ENCODE measurements at places on chromosomes 16 and 17. TPM values are rescaled to one million over a fixed set of nuclear protein-coding genes. Genes with fewer than 3 reads are reported as not detected.

The NLGN2 gene
- total RNA-seq, result 8.5 TPM

The ENPP7 gene
- not detected for total RNA-seq

The MT1F gene
- 0.95 TPM for total RNA-seq

The GSG1L2 gene
- not detected for total RNA-seq

The TERB1 gene
- total RNA-seq, result not detected

The FNDC8 gene
- not detected for total RNA-seq

The HSD11B2 gene
- 6.9 TPM for total RNA-seq

The MYH3 gene
- total RNA-seq, result 227 TPM

The CA10 gene
- total RNA-seq, result 2.2 TPM

Measured in urinary bladder (tissue), 4 donors.